ENCODE measurements at places on chromosomes 7 and 10.
A peak's percentile ranks its signal among the peaks of the same experiment; 100 is the strongest.

DNA sequence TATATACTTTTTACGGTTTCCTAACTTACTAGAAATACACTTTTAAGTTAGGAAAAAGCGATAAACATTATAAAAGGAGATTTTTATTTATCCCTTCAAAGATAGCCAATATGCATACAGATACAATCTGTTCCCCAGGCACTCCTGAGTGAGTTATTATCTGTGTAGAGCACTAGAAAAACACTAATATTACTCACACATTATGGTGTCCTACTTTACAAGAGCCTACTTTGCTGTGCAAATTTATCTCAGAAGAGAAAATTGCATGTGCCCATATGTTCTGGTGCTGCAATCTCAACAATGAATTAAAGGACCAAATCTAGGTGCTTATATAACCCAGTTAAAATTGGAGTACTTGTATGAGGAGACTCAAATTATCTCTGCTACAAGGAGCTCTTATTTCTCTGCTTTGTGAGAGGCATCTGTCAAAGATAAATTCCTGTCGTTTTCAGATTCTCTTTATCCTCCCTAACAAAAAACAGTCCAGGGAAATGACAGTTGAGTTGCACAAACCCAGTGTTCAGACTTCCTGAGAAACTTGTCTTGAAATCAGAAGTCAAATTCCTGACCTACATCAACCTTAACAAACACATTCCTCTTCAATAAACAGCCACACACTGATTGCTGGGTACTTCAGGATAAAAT, 28.9 kb downstream of the CPA1 start:
- peak; percentile 42 for DNase-seq

- no peak for DNase-seq
Observed at GRCh38 chr7:121576148-121576917, 180.2 kb upstream of the FAM3C start.

DNA sequence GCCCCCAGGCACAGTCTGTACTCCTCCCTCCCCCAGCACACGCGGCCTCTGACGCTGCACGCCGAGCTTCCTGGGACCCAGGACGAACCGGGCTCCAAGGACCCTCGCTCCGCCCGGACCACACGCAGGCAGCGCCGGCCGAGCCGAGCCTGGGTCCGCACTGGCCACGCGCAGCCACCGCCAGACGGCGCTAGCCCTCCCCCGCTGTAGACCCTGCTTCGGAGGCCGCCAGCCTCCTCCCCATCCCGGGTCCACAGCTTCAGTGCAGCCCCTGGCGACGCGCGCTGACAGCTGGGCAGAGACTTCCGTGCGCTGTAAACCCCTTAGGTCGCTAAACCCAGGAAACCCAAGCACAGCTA, 936 bp upstream of the TCERG1L start:
- peak; percentile 55 for DNase-seq

- no peak for DNase-seq
Observed at GRCh38 chr7:45642044-45642443, 67.9 kb downstream of the ADCY1 start.

DNA sequence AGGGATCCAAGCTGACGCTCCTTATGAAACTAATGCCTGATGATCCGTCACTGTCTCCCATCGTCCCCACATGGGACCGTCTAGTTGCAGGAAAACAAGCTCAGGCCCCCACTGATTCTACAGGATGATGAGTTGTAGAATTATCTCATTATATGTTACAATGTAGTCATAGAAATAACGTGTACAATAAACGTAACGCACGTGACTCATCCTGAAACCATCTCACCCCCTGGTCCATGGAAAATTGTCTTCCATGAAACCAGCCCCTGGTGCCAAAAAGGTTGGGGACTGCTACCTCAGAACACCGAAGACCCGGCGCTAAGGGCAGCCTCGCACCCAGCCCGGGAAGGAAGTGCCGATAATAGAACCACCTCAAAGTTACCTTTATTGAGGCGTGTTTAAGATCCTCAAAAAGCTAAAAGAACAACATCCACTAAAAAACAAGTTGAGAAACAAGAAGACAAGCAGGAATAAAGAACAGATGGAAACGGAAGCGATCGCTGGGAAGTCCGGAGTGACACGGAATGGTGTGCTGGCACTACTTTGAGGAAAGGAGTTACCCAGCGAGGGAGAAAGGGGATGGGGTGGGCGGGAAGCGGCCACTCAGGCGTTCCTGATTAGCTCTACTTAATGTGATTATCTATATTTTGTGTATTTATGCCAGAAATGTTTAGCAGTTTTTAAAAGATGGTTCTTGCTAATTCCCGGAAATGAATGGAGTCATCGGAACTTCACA, 50.1 kb upstream of the PRKAR1B start:
- DNase-seq = peak; percentile 37

GRCh38 chr7:50356212-50356944, 51.9 kb downstream of the IKZF1 start:
- no peak for DNase-seq

DNA sequence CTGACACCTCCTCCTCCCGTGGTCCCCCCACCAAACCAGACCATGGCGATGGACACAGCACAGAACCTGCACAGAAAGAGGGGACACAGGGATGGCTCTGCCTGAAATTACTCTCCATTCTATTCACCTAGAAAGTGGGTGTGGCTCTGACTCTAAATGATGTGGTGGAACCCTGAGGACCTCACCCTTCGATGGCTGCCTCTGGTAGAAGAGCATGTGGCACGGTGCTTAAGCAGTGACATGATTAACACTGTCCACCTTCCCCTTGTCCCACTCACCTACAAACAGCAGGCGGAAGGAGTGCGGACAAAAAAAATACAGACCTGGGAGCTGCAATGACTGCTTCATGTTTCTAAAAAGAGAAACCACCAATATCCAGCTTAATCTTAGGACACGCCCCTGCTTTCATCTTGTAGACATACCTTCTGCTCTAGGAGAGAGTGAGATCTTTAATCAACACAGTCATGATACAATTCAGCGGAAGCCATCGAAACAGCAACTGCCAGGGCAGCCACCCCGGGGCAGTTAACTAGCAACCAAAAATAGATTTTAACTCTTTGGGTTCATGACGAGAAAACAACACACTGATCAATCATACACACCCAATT, 11.4 kb downstream of the JCAD start:
- no peak for DNase-seq

DNA sequence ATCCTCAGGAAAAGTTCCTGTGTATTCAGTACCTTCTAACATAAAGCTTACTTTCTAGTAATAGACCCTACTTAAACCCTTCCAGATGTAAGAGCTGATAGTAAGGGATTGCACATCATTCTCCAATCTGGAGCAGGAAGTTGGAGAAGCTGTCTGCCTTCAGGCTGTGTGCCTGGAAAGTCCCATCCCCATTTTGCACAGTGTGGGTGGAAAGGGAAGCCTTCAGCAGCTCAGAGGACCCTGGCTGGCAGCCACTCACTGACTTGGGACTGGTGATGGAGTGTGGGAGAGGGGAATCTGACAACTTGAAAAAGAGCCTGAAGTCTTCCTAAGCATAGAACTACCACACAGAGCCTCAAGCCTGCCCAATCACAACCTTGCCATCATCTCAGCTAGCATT, 164.1 kb upstream of the ADO start:
- peak; percentile 46 for DNase-seq

GRCh38 chr7:103240806-103241205, 56.4 kb upstream of the PMPCB start:
- no peak for DNase-seq

- DNase-seq = no peak
Observed at GRCh38 chr7:74462707-74463100, 9.0 kb downstream of the GTF2IRD1 start.

DNA sequence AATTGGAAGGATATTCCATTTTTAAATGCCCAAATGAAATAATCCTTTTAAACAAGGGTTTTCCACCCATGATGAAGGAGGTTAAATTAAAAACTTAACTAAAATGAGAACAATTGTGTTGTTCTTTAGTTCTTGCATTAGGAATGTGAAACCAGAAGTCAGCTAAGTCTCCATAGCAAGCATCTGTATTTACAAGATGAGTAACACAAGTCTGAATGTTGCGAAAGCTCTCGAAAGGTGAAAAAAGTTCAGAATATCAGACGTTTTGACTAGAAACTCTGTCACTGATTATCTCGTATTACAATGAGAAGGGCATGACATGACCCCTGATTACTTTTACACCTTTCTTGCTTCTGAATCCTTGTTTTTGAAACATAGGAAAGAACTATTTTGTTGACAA, 149.6 kb downstream of the BICC1 start:
- peak; percentile 92 for DNase-seq

DNA sequence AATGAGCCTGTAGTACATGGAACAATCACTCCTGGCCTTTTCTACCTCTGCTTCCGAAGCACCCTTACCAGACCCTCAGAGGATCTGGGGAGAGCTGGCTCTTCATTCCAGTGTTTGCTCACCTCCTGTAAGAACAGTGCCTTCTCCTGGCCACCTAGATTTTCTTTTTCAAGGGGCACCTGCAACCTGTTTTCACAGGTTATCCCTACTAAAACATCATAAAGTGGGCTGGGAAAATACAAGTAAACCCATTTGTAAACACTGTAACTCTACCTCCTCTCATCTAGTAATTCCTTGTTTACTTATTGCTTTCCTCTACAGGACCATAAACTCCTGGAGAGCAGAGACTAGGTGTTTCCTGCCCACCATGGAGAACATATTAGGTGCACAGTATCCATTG, 1.1 kb downstream of the PIK3AP1 start:
- no peak for DNase-seq

DNA sequence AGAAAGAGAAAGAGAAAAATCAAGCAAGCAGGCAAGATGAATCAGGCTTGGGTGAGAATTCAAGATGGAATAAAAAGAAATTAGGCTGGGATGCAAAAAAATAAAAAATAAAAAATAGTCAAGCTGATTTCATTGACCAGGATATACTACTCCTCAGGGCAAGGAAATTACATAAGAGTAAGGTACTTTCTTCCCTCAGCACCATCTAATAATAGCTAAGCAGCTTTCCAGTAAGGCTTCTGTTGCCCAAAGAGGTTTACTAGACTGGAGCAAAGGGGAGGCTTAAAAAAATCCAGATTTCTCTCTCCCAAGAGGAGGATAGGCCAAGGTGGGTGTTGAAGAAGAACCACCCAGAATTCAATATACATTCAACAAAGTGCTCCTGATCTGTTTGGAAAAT, 93.6 kb downstream of the NEURL1 start:
- DNase-seq = no peak

- no peak for DNase-seq
Observed at GRCh38 chr10:8346861-8347260, 292.4 kb downstream of the GATA3 start.

DNA sequence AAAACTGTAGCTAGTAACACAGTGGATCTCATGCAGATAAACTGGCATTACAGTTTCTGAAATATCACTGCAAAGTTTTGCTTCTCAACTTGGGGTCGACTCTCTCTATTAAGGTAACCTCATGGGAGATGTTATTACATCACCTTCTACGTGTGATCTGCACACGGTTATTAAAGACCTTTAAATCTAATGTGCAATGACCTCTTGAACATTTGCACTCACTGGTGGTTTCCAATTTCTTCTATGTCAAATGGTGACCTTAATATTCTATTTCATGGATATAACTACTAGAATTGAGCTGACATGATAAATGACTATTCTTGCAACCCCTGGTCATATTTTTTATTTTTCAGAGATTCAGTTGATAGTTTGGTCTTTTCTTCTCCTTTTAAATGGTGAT, 191.3 kb downstream of the PPP1R3A start:
- no peak for DNase-seq

DNA sequence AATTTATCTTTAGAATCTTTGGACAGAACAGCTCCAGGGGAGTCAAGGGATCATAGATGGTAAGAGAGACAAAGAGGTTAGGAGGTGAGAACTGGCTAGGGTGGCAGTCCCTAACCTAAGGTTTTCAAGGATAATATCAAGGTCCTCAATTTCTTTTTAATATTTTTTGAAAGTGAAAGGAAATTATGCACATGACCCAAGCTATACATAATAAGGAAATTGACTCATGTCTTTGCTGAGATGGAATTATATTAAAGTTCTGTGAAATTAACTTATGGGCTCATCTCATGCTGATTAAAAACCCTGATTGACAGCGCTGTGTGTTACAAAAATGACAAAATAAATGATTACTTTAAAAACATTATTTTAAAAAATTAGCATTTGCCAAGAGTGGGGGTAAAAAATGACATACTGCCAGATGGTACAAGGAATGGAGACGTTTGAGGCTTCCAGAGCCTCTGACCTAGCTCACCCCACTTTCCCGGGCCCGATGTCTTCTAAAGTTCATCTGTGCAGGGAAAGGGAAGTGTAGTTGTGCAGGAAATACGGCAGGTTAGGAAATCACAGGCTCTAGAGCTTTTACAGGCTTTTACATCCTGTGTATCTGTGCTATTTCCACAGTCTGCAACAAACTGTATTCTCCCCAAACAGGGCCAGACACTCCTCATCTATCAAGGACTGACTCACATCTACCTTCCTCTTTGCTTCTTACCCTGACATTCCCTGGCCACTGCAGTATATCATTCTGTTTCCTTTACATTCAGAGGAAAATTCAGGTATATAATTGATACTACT, 185.6 kb upstream of the PRSS58 start:
- peak; percentile 20 for DNase-seq

DNA sequence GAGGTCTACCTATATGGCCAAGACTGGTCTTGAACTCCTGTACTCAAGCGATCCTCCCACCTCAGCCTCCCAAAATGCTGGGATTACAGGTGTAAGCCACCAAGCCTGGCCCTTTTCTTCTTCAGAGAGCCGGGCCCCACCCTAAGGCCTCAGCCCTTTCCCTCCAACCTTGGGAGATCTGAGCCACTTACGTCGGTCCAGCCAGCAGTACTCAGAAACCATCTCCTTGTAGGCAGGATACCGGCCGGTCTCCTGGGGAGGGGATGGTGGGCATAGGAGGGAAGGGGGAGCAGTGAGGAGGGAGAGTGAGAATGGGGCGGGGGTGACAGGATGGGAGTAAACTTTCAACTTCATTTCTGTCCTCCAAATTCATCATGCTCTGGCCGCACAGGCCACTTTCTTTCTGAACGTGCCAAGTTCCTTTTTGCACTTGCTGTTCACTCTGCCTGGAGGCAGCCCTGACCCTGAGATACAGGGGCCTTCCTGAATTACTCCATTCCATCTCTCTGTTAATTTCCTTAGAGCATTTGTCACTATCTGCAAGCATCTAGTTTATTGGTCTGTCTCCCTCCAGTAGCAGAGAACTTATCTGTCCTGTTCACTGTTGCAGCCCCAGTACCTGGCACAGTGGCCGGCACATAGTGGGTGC, 10.4 kb downstream of the PDZD7 start:
- no peak for DNase-seq

DNA sequence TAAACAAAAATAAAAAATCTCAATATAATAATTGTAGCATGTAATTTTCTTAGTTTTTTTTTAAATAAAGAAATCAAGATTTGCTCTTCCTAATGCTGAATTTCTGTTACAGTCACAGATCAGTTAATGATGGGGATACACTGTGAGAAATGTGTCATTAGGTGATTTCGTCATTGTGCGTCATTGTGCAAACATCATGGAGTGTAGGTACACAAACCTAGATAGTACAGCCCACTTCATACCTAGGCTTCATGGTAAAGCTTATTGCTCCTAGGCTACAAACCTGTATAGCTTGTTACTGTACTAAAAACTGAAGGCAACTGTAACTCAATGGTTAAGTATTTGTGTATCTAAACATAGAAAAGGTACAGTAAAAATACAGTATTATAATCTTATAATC, 74.4 kb upstream of the LSM8 start:
- no peak for DNase-seq

GRCh38 chr7:118478236-118478635, 253.7 kb downstream of the ANKRD7 start:
- no peak for DNase-seq

GRCh38 chr10:62554632-62555199, 180.5 kb downstream of the ZNF365 start:
- DNase-seq = peak; percentile 78

- DNase-seq = peak; percentile 81
Observed at GRCh38 chr10:3107426-3107961, 40.1 kb downstream of the PFKP start.
